Activated effector memory CD4-positive, alpha-beta T cell treated with Interleukin-2 at 50 U/mL for 16 hours (primary cell): ENCODE measurements at places on chromosomes 16 and 17.

DNA sequence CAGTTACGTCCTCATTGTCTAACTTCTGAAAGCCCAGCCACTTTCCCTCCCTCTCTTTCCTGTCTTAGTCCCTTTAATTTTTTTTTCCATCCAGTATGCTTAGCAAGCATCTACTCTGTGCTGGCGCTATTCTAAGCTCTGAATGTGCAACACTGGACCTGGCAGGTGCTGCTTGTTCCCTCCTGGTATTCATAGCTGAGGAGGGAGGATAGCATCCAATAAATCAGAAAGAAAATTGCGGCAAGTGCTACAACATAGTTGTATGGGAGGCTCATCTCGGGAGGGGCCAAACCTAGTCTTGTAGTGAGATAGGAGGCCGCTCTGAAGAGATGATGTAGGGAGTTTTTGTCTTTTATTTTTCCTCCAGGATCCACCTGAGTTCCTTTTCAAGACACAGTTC is 457.3 kb upstream of the HSBP1 start:
- DNase-seq, result no peak

DNA sequence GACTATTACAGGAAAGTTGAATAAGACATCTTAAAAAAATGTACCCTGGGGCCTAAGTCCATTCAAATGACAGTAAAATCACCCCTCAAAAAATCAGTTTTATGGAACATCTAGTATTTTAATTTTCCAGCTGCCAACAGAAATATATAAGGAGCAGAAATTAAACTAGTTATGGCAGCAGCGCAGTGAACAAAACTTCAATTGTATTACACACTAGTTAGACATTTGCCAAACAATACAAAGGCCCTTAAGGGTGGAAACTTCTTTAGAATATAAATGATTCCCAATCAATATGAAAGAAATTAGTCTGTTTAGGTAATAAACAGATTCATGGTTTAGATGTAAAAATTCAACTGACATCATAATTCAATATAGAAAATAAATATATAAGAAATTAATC is 18.1 kb upstream of the RFFL start:
- no peak for DNase-seq

GRCh38 chr17:18257982-18258355 is 569 bp downstream of the FLII start:
- peak; percentile 28 for DNase-seq

DNA sequence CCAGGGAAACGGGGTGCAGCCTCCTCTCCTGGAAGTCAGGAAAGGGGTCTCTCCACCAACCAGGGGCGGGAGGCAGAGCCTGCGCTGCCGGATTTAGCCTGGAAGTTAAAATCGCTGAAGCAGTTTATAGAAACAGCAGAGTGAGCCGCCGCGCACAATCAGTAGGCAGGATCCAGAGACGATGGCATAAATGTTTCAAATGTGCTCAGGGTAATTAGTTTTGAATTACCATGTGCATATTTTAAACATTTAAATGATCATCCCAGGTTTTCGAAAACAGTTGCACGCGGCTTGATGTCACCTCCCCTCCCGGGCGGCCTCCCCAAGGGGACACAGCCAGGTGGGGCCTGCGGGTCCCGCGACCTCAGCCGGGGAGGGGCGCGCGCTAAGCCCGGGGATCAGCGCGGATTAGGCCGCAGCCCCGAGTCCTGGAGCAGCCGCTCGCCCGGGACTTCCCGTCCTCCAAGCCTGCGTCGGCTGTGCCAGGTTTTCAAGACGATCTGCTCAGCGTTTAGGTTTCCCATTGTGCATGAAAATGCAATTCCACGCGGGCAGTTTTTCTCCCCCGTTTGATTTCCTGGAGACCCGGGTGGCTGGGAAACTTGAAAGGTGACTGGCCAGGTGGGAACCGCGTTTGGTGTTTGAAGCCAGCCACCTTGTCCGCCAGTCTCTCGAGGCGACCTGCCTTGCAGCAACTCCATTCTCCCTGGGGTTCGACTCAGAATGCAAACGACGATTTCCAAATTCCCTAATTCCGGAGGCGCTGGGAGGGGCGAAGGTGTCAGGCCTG is 78.3 kb downstream of the RPA1 start:
- no peak for DNase-seq

- no peak for DNase-seq
These were observed at the start of gene ZNF750 for GRCh38 chr17:82839617-82840292. Gene ZNF750, minus strand, starts transcription at chr17:82840022. Its CDS starts 7,568 bp downstream, at chr17:82832454.

- no peak for DNase-seq
These were observed 2.9 kb upstream of the CXCL16 start for GRCh38 chr17:4742629-4743028.

- DNase-seq, result no peak
These were observed 41.3 kb downstream of the GAS7 start for GRCh38 chr17:10156948-10157607.

GRCh38 chr16:74729783-74730683 is 29.4 kb upstream of the MLKL start:
- no peak for DNase-seq

DNA sequence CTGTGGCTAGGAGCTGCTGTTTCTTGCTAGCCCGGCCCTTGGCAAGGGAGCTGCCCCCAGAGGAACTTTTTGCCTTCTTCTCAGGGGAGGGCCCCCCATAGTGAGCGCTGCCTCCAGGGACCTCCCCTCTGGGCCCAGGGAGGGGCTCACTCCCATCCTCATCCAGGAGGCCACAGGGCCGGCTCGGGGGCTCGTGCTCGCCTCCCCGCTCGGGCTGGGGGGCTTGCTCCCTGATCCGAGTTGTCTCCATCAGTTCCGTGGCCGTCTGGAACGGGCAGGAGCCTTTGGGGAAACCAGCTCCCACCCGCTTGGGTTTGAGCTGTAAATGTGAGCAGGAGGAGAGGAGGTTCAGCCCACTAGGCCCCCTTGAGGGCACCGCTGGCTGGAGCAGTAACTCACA is 4.1 kb upstream of the SMIM5 start:
- no peak for DNase-seq

GRCh38 chr17:2929881-2930533 is 133.4 kb downstream of the OR1D5 start:
- no peak for DNase-seq

- no peak for DNase-seq
These were observed 70.3 kb upstream of the MMP2 start for GRCh38 chr16:55408661-55409060.

DNA sequence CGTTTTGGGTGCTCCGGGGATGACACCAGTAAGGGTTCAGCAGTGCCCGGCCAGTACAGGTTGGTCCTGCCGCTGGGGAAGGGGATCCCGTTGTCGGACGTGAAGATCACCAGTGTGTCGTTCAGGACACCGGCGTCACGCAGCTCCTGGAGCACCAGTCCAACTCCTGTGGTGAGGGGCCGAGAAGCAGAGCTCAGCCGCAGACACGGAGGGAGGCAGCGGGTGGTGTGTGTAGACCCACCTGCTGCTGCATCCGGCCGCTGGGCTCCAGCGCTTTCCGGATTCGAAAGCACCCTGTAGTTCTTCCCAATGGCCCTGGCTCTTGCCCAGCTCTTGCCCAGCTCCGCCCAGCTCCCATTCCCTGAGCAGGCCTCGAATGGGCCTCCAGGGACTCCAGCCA is 8.0 kb downstream of the SGSH start:
- no peak for DNase-seq

GRCh38 chr17:73197161-73197560 is 4.3 kb downstream of the COG1 start:
- DNase-seq, result no peak

DNA sequence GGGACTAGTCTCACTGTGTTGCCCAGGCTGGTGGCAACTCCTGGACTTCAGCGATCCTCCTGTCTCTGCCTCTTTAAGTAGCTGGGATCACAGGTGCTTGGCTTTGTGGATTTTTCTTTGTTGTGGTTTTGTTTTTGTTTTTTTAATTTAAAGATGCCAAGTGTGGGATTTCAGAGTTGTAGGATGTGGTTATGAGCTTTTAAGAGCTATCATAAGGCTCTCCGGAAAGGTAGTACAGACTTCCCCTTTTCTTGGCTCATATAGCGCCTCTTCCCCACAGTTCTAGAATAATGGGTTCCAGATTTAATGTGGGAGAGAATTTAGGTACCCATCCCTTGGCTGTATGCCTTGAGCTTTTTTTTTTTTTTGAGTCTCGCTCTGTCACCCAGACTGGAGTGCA is 17.1 kb downstream of the AKAP1 start:
- no peak for DNase-seq

DNA sequence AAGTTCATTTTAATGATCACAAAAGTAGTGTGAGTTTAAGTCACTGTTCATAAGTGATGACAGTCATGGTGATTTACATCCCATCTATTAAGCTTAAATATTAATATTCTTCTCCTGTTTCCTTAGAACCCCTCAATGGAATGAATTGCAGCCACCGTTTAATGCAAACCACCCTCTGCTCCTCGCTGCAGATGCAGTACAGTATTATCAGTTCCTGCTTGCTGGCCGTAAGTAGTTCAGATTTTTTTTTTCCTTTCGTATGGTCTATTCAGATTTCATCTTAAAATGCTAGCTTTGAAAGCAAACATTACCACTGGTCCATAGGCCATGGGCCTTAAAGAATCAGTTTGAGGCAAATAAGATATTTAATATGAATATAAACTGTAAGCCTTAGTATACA is 359.0 kb upstream of the TBX2 start:
- no peak for DNase-seq

DNA sequence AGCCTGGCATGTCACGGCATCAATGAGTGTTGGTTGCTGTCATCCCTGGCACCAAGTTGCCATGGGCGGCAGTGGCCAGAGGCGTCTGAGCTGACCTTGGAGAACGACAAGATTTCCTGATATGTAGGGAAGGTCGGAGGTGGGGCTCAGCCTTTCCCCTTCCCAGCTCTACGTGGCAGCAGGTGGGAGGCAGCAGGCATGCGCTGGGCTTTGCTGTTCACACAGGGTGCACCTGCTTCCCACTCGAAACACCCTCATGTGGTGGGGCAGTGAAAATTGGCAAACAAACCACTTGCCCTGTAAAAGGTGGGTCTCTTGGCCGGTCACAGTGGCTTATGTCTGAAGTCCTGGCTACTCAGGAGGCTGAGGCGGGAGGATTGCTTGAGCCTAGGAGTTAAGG is 12.3 kb upstream of the TFAP4 start:
- DNase-seq, result no peak

DNA sequence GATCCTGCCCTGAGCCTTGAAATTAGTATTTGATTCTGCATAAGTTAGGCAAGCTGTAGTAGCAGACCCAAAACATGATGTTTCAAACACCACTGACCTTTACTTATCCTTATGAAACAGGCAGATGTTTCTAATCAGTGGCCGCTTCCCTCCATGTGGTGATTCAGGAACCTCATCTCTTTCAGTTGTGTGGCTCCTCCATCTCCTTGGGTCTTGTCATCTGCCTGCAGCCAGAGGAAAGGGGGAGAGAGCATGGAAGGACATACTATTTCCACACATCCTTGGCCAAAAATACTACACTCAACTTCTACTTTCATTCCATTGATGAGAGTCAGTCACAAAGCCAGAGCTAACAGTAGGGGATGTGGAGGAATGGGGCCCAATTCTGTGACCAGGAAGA is 41.6 kb upstream of the IRX6 start:
- no peak for DNase-seq

DNA sequence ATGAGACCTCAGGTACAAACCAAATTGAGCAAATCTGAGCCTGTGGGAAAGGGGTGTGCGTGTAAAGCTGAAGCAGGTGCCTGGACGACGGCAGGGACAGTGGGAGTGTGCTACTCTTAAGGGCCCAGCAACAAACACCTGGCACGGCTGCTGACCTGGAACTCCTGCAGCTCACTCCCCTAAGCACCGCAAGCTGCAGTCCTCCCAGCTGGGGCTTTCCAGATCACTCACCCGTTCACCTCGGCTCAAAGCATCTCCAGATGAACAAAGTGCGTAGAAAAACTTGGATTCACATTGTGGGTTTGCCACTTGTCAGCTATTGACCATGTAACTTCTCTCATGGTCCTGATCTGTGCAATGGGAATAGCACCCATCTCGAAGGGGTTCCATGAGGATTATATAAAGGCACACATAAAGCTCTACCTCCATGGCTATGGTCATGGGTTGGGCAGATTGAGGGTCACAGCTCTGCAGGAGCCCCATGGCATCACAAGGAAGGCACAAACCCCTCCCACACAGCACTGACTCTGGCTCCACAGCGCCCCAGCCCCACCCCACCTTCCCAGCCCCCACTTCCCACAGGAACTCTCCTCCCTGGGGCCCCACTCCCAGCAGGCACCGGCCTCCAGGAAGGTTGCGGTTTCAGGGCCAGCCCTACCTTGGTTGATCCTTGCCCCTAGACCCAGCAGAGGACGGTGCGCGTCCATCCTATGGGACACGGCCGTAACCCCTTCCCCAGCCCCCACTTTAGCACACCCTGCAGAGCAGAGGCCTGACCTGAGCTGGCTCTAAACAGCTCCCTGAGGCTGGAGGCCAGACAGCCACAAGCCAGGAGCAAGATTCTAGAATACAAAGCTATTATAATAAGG is 21.9 kb downstream of the ST3GAL2 start:
- DNase-seq, result no peak

DNA sequence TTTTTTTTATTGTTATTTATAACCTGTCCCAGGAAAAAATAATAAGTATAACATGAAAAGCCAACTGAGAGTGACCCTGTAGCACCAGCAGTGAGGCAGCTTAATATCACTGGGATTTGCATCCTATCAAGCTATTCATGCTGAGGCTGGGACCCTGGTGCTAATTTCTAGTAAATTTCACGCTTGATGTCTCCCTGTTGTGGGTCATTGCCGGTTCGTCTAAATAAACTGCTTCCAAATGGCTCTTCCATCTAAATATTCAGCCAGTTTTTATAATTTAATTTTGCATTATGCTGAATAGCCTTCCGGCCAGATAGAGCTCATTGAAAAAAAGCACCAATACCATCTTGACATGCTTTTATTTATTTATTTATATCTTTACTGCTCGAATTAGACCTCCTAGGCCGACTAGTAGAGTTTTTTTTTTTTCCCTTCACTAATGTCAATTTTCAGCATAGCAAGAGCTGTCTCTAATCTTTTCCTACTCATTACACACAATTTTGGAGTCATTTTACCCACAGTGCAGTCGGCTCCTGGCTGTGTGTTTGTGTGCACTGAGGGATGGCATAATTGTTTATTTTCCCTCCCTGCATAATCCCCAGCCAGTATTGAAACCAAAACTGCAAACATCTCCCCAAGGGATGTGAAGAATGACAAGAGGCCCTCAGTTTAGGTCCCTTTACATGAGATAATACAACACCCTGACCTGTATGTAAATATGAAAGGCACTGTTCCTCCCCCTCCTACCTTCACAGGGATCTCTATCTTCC is 168.8 kb downstream of the AATF start:
- no peak for DNase-seq

- no peak for DNase-seq
These were observed 999.2 kb upstream of the GOT2 start for GRCh38 chr16:59733321-59733720.
